CD8-positive, alpha-beta memory T cell (primary cell): ENCODE measurements at places on chromosomes 6 and 20. TPM values are rescaled to one million over a fixed set of nuclear protein-coding genes. Genes with fewer than 3 reads are reported as not detected.

Gene ITCH
- total RNA-seq = 51.7 TPM

DNA sequence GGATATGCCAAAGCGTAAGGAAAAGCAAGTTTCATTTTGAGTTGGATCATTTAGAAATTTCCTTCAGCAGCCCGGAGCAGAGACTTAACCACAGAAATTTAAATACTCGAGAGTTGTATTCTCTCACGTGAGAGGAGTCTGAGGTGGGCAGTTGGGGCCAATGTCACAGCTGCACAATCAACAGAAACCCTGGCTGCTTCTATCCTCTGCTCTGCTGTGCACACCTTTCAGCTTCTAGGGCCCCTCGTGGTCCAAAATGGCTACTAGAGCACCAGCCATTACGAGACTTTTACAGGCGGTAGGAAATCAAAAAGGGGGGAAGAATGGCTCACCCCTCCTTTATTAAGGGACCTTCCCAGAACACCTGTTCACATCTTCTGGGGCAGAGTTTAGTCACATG lies 153.9 kb downstream of the TAF4 start:
- no peaks in the 10 kb centered on the region for H3K4me1 ChIP-seq
- DNase-seq = no peak
- no peaks in the 10 kb centered on the region for H3K27me3 ChIP-seq
- H3K27ac ChIP-seq = no peak overlapping the region
- H3K4me3 ChIP-seq = no peak overlapping the region
- H3K36me3 ChIP-seq = no peaks in the 10 kb centered on the region

Gene ADGRG6
- total RNA-seq = 0.97 TPM

DNA sequence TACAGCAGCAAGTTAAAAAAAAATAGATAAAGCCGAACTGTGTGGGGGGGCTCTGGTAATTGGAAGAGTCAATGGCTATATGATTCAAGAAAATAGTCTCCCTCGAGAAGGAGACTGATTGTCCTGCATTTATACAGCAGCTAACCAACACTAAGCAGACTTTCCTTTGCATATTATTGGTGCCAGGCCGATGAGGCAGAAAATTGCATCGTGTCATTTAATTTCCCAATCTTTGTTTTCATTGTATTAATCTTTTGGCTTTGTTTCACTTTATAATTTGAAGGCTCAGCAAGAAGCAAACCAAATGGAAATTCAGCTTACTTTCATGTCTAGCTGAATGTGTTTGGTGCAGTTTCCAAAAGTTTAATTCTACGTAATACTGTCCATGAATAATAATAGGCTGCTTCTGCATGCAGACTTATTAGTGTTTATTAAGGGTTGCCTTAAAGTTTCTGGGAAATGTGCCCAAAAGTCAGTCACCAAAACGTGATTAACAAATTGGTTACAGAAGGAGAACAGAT lies 258.5 kb downstream of the HACE1 start:
- no peaks in the 10 kb centered on the region for H3K36me3 ChIP-seq
- H3K27me3 ChIP-seq = no peaks in the 10 kb centered on the region
- no peak overlapping the region for H3K4me3 ChIP-seq
- no peak for DNase-seq
- no peak overlapping the region for H3K27ac ChIP-seq
- no peaks in the 10 kb centered on the region for H3K4me1 ChIP-seq

- H3K27me3 ChIP-seq = no peaks in the 10 kb centered on the region
- no peak for DNase-seq
- peaks cover 6% of the 10 kb centered on the region for H3K4me1 ChIP-seq
- H3K4me3 ChIP-seq = no peak overlapping the region
These were observed 72.2 kb downstream of the GINS1 start for GRCh38 chr20:25479638-25480037.

DNA sequence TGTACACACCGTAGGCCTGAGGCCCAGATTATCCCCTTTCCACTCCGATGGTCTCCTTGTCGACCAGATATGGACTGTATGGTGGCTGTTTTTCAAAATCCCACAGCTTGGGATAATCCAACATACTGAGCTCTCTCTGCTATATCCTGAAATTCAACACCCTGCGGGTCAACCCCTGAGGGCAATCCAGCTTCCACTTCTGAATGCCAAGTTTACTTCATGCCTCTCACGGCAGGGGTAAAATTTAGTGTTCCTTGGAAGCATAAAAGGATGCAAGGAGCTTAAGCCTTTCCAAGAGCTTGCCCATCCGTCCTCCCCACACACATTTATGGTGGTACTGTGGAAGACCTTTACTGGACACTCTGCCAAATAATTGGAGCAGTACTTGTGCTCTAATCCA lies 90.7 kb downstream of the PLG start:
- no peak overlapping the region for H3K4me3 ChIP-seq
- H3K4me1 ChIP-seq = no peaks in the 10 kb centered on the region

GRCh38 chr6:122869437-122870024 lies 80.5 kb downstream of the SMPDL3A start:
- H3K27me3 ChIP-seq = no peaks in the 10 kb centered on the region
- no peak overlapping the region for H3K4me3 ChIP-seq
- no peaks in the 10 kb centered on the region for H3K4me1 ChIP-seq
- DNase-seq = no peak
- no peak overlapping the region for H3K27ac ChIP-seq

Gene TFAP2C
- not detected for total RNA-seq

Gene CNKSR3
- 0.62 TPM for total RNA-seq

Gene GFOD1
- 8.7 TPM for total RNA-seq

Gene VSX1
- not detected for total RNA-seq

- no peaks in the 10 kb centered on the region for H3K4me1 ChIP-seq
- H3K36me3 ChIP-seq = no peaks in the 10 kb centered on the region
- no peak overlapping the region for H3K4me3 ChIP-seq
- H3K27ac ChIP-seq = no peak overlapping the region
These were observed 31.7 kb upstream of the UBR2 start for GRCh38 chr6:42532038-42532669.

GRCh38 chr6:144161975-144162374 lies 11.7 kb downstream of the STX11 start:
- no peaks in the 10 kb centered on the region for H3K27me3 ChIP-seq
- H3K4me1 ChIP-seq = no peaks in the 10 kb centered on the region
- no peak overlapping the region for H3K27ac ChIP-seq
- DNase-seq = no peak

DNA sequence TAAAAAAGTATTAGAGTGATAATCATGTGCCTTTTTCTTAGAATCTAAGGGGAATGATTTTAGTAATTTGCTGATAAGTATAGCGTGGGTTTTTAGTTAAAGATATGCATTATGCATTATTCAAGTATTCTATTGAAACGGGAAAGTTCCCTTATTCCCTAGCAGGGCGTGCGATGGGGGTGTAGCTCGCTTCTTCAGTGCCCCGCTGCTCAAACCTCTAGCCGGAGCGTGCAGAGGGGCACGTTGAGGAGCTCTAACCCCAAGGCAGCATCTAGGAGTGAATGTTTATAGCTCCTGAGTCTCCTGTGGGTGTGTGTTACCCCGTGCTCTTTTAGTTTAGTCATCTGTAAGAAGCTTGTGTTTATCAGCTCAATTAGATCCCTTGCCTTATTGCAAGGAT lies 1339.5 kb upstream of the MAP3K7 start:
- H3K27ac ChIP-seq = no peak overlapping the region
- H3K4me1 ChIP-seq = no peaks in the 10 kb centered on the region
- no peak overlapping the region for H3K4me3 ChIP-seq

- DNase-seq = no peak
- no peaks in the 10 kb centered on the region for H3K4me1 ChIP-seq
- no peaks in the 10 kb centered on the region for H3K36me3 ChIP-seq
- no peak overlapping the region for H3K27ac ChIP-seq
- no peaks in the 10 kb centered on the region for H3K27me3 ChIP-seq
These were observed 25.6 kb upstream of the MC3R start for GRCh38 chr20:56222945-56223344.

GRCh38 chr6:76552268-76552667 lies 479.8 kb upstream of the IMPG1 start:
- no peak overlapping the region for H3K4me3 ChIP-seq
- H3K4me1 ChIP-seq = no peaks in the 10 kb centered on the region
- DNase-seq = no peak
- no peak overlapping the region for H3K27ac ChIP-seq

GRCh38 chr6:79810185-79810705 lies 137.1 kb downstream of the ELOVL4 start:
- no peak overlapping the region for H3K27ac ChIP-seq
- no peak overlapping the region for H3K4me3 ChIP-seq
- H3K36me3 ChIP-seq = no peaks in the 10 kb centered on the region
- H3K4me1 ChIP-seq = no peaks in the 10 kb centered on the region
- no peaks in the 10 kb centered on the region for H3K27me3 ChIP-seq

DNA sequence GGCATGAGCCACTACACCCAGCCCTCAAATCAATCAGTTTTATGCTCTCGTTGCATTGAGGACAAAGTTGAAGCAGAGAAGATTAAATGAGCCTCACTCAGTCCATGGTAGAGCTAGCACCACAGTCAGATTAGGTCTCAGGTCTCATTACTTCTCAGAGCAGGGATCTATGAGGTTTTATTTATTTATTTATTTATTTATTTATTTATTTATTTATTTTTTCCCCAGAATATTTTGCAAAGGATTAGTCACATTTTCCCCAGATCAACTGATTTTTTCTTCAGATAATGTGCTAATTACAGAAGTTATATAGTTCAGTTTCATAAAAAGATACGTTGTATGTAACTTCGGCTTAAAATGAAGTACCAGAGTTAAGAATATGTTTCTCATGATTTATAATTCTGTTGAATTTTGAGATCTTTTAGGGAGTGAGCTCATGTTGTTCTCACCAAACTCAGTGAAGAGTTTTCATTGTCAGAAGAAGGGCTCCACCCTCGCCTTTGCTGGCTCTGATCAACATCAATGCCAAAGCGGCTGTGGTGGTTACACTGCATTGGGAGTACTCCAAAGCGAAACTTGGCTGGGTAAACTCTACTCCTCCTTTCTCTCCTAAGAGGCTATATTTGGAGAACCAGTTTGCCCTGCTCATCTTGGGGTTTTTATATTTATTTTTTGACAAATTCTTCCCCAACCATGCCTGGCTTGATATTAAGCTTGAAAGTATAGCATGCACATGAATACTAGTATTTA lies 12.9 kb upstream of the ID4 start:
- no peaks in the 10 kb centered on the region for H3K27me3 ChIP-seq
- H3K36me3 ChIP-seq = no peaks in the 10 kb centered on the region
- H3K4me3 ChIP-seq = no peak overlapping the region
- H3K27ac ChIP-seq = no peak overlapping the region
- DNase-seq = no peak
- no peaks in the 10 kb centered on the region for H3K4me1 ChIP-seq

- no peak overlapping the region for H3K27ac ChIP-seq
- H3K36me3 ChIP-seq = no peaks in the 10 kb centered on the region
- no peak overlapping the region for H3K4me3 ChIP-seq
- H3K27me3 ChIP-seq = no peaks in the 10 kb centered on the region
These were observed 10.2 kb downstream of the LRRC1 start for GRCh38 chr6:53805016-53805415.

Gene OPRL1
- 0.44 TPM for total RNA-seq
